Epithelial cell of esophagus (primary cell): ENCODE measurements at places on chromosomes 16 and 17.

DNA sequence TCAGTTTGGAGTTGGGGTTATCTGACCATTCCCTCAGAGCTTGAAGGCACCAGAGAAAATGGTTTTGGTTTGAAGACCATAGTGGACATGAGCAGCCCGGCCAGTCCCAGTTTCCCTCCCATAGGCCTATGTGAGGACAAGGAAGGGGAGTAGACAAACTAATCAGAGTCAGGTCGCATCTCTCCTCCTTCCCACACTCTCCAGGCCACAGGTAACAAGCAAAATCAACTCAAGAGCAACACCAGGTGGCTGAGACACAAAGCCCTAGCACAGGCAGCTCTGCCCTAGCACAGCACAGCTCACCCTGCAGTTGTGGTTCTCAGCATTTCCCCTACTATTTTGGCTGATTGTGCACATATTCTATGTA, 7.2 kb downstream of the SUPT4H1 start:
- no peak for DNase-seq

GRCh38 chr16:46787909-46788308, 39.8 kb upstream of the MYLK3 start:
- no peak for DNase-seq

DNA sequence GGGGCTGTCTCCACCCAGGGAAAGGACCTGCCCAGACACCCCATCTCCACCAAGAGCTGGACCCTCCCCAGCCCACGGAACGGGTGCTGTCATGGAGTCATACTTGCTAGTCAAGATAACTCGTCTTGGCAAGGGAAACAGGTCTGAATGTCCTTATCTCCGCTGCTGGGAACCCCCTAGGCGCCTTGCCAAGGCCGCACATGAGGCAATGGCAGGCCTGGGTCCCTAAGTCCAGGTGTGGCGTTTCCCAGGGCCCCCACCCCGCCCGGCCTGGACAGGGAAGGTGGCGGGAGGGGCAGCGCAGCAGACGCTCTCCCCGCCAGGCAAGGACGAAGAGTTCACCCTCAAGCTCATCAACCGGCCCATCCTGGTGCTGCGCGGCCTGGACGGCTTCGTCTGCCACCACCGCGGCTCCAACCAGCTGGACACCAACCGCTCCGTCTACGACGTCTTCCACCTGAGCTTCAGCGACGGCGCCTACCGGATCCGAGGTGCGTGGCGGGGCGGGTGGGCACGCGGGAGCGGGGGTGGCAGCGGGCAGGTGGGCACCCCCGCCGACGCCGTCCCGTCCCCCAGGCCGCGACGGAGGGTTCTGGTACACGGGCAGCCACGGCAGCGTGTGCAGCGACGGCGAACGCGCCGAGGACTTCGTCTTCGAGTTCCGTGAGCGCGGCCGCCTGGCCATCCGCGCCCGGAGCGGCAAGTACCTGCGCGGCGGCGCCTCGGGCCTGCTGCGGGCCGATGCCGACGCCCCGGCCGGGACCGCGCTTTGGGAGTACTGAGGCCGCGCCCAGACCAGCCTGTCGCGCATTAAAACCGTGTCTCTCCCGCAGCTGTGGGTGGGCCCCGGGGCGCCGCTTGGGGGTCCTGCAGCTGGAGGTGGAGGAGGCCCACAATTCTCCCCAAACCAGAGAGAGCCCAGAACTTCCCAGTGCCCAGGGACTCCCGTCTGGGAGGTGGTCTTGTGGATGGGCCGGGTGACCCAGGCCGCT, 8.4 kb downstream of the FSCN2 start:
- DNase-seq, result peak; percentile 36

DNA sequence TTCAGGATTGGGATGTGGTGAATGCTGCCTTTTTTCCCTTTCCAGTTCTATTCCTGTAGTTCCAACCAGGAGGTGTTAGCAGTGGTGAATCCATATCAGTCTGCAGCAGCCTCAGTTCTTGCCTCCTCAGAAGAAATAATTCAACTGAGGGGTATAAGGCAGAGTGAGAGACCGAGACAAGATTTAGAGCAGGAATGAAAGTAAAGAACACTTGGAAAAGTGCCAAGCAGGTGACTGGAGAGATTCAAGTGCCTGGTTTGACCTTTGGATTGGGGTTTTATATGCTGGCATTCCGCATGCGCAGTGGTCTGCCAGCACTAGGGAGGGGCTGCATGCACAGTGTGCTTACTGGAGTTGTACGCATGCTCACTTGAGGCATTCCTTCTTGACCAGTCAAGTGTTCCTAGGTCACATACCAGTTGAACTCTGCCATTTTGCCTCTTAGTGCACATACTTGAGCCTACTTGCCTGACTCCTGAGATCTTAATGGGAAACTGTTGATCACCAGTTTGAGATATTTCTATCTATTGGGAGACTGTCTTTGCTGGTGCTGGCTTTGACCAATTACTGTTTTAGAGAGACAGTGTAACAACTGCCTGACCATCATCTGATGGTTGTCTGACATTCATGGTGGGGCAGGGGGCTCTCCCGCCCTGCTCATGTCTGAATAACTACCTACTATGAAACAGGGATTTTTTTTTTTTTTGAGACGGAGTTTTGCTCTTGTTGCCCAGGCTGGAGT, 680 bp upstream of the CCL15 start:
- DNase-seq, result no peak

- peak; percentile 56 for DNase-seq
Measured at GRCh38 chr17:45857977-45858708, 13.5 kb downstream of the SPPL2C start.
